Left renal pelvis (tissue), 4 donors: ENCODE measurements at places on chromosomes 3 and 15.

- no peak for DNase-seq
Observed at GRCh38 chr3:187259171-187259570, 32.4 kb downstream of the MASP1 start.

GRCh38 chr3:143565951-143566350 lies 282.3 kb downstream of the SLC9A9 start:
- no peak for DNase-seq

- DNase-seq, result no peak
Observed at GRCh38 chr3:126127904-126128303, 44.0 kb upstream of the SLC41A3 start.

- no peak for DNase-seq
Observed at GRCh38 chr3:42224658-42225421, 41.1 kb downstream of the CCK start.

DNA sequence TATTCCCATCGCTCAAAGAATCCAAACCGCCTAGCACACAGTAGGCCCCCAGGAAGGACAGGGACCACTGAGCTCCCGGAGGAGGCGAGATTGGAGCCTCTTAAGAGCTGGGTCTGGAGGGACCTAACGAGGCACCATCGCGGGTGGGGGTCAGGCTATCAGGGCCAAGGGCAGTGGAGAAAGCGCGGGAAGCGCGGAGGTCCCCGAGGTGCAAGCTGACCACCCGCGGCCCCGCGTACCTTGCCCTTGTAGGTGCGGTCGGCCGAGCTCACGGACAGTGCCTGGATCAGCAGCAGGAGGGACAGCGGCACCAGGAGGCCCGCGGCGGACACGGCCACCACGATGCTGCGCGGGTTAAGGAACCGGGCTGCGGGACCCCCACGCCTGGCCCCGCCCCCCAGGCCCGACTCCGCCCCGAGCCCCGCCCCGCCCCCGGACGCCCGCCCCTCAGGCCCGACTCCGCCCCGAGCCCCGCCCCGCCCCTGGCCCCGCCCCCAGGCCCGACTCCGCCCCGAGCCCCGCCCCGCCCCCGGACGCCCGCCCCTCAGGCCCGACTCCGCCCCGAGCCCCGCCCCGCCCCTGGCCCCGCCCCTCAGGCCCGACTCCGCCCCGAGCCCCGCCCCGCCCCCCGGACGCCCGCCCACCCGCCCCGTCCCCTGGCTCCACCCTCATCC lies 3.9 kb downstream of the ZDHHC19 start:
- DNase-seq, result no peak

DNA sequence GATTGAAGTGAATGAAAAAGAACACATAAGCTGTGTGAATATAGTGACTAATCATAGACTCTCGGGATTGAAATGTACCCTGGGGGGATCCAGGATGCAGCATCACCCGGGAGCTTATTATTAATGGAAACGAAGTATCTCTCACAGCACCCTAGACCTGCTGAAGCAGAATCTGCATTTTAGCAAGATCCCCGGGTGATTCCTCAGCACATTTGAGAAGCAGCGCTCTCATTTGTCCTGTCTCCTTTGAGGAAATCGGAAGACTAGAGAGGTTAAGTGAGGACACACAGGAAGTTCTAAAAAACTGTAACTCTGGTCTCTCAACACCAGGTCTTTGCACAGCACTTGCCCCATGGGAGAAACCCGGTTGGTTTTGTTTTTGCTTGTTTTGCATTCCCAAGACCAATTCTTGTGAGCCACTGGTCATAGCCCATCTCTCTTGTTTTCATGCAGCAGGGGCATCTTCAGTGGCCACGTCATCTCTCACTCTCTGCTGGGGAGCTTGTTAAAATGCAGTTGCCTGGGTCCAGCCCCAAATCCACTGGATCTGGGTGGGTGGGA lies 30.2 kb downstream of the ZNF710 start:
- no peak for DNase-seq

- DNase-seq, result no peak
Observed at GRCh38 chr15:72923289-72923688, 129.0 kb upstream of the NEO1 start.

DNA sequence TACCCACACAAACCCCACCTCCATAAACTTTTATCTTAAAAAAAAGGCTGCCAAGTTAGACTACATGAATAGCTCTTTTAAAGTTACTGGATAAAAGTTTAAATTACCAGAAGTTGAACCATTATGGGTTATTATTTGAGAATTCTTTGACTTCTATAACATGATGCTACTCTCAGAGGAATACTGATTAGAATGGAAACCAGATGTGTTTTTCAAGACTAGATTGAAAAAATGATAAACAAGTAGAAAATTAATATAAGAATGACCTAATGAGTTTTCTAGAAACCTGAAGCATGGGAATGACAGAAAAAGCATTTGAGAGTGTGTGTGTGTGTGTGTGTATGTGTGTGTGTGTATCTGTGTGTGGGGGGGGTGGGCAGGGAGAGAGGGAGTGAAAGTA lies 12.4 kb upstream of the FGF7 start:
- no peak for DNase-seq

GRCh38 chr3:10334459-10334858 lies 13.5 kb upstream of the SEC13 start:
- DNase-seq, result no peak

- no peak for DNase-seq
Observed at GRCh38 chr15:76075046-76075445, 15.3 kb downstream of the TMEM266 start.

GRCh38 chr3:188926741-188927511 lies 244.8 kb upstream of the TPRG1 start:
- DNase-seq, result no peak

- DNase-seq, result no peak
Observed at GRCh38 chr3:143975554-143976152, 4.0 kb downstream of the DIPK2A start.

DNA sequence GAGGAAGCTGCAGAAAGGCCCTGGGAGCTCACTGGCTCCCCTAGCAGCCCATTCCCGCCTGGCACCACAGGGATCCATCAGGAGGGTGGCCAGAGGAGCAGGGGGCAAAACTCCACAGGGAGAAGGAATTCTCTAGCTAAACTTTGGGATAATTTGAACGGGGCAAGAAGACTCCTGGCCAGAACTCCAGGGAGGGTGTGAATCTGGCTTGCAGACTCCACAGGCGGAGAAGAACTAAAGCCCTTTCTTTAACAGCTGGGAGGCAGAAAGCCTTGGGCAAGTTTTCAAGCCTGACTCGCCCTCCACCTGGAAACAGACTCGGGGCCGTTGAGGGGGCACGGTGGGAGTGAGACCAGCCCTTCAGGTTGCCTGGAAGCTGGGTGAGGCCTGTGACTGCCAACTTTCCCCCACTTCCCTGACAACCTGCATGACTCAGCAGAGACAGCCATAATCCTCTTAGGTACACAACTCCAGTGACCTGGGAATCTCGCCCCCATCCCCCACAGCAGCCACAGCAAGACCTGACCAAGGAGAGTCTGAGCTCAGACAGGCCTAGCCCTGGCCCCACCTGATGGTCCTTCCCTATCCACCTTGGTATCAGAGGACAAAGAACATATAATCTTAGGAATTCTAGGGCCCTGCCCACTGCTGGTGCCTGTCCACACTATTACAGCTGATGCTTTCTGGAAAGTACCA lies 28.6 kb downstream of the SLC27A2 start:
- no peak for DNase-seq

- no peak for DNase-seq
Observed at GRCh38 chr3:108546692-108547091, 36.3 kb upstream of the MYH15 start.

GRCh38 chr3:141553055-141553454 lies 66.2 kb downstream of the RASA2 start:
- DNase-seq, result no peak

DNA sequence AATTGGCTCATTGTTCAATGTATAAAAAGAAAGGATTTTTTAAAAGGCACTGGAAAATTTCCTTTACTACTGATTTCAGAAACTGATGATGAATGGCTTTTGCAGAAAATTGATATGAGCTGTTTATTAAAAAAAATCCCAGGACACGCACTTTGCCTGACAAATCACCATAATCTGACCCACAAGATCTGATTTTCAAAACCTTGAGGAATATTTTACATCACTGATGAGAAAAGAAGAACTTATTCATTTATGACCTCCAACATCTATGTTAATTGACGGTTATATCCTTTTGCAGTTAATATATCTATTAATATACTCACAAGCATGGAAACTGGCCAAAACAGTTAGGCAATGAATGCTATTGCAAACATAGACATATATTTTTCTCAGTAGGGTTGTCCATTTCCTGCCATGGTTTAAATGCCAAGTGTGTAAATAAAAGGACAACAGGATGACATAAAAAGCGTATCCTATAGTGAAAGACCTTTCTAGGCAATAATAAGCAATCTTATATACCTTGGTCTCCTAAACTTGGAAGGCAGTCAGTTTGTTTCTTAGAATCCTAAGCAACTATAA lies 109.7 kb upstream of the SLC7A14 start:
- no peak for DNase-seq

- DNase-seq, result no peak
Observed at GRCh38 chr3:151003029-151003767, 30.7 kb upstream of the CLRN1 start.

DNA sequence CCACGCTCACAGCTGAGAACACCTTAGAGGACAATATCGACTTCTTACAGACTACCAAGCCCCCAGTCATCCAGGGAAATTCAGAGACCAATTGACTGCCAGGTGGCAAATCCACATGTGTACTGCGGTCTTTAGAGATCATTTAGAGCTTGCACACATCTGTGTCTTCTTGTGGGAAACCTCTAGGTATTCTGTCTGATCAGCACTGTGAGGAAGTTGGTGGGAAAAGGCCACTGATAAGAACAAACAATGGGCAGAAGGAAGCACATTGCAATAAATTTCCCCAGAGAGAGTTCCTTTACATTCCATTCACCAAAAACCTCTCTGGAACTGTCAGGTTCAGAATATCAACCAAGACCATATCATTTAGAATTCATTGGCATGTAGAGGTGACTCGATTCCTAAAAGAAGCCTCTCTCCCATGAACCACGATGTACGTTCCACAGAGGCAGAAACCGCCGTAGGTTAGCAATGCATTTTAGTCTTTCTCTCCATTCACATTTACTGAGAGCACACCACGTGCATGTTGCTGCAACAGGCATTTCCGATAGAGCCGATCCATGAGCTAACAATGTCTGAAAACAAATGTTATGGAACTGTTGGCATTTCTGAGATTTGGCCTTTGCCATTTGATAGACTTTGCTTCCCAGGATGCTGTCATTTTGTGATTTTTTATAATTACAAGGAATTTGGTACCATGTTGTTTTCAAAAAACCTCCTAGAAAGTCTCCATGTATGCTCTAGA lies 287.3 kb upstream of the TPRG1 start:
- DNase-seq, result no peak

DNA sequence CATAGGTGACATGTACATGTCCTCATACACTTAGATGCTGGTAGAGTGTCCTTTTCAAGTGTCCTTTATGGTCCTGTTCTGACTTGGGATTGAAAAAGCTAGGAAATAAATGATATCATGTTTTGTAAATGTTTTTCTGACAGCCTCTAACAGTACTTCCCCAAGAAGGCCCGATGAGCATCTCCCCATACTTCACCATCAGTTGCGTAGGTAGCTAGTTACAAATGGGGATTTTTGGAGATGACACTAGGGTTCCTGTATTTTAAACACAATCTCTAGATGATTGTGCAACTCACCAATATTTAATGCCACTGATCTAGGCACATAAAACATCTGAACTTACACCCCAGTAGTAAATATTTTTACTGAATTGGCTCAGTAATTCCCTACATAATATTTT lies 27.8 kb downstream of the SLC25A26 start:
- no peak for DNase-seq

DNA sequence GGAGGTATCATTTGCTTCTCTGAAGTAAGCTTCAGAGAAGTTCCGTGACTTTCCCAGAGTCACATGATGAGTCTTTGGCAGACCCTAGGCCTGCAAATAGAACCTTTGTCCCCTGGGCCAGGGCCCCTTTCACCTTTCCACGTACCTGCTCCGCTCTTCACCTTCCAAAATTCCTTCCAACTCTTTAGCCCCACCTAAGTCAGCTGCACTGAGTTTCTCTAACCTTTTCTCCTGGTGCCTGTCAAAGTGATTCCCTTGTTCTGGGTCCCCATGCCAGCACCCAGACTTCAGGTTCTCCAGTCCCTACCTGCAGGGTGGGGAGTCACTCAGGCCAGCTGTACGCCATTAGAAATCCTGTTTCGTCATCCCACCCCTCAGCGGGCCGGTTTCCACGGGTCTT lies 12.8 kb downstream of the LYZL4 start:
- DNase-seq, result no peak
